ENCODE measurements at places on chromosomes 2 and 18. TPM values are rescaled to one million over a fixed set of nuclear protein-coding genes. Genes with fewer than 3 reads are reported as not detected.

- H3K27me3 ChIP-seq: no peaks in the 10 kb centered on the region
- no peak overlapping the region for H3K27ac ChIP-seq
- no peak overlapping the region for H3K4me3 ChIP-seq
- no peaks in the 10 kb centered on the region for H3K4me1 ChIP-seq
- no peaks in the 10 kb centered on the region for H3K36me3 ChIP-seq
- no peak for DNase-seq
These were observed 177.2 kb downstream of the NEDD4L start for GRCh38 chr18:58221060-58221725.

GRCh38 chr2:233400341-233400740, 46.0 kb downstream of the DGKD start:
- H3K36me3 ChIP-seq: no peaks in the 10 kb centered on the region
- no peaks in the 10 kb centered on the region for H3K4me1 ChIP-seq
- no peak for DNase-seq
- no peak overlapping the region for H3K27ac ChIP-seq
- no peak overlapping the region for H3K4me3 ChIP-seq

GRCh38 chr2:1600191-1601066, 143.9 kb downstream of the PXDN start:
- H3K27me3 ChIP-seq: no peaks in the 10 kb centered on the region
- H3K4me3 ChIP-seq: no peak overlapping the region
- H3K4me1 ChIP-seq: no peaks in the 10 kb centered on the region
- DNase-seq: no peak
- H3K27ac ChIP-seq: no peak overlapping the region

DNA sequence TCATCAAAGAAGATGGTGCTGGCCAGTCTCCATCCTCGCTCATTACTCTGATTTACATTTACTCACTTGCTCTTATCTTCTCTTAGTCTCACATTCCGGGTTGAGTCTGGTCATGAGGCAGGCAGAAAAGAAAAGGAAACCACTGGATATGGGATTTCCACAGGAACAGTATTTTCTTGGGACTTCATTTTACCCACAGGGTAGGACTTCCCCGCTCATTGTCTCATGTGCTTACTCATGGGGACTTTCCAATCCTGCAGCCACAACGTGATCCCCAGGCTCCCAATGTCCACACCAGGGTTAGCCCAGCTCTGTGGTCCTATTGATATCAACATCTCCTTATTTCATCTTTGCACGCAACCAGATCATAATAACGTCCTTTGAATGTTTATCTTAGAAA, 373.8 kb downstream of the TMEM182 start:
- no peaks in the 10 kb centered on the region for H3K36me3 ChIP-seq
- H3K27ac ChIP-seq: no peak overlapping the region
- no peaks in the 10 kb centered on the region for H3K27me3 ChIP-seq
- DNase-seq: no peak
- H3K4me1 ChIP-seq: no peaks in the 10 kb centered on the region
- H3K4me3 ChIP-seq: no peak overlapping the region

The SERPINB13 gene
- total RNA-seq: not detected

Measured in aorta (tissue), 5 donors.